T-helper 1 cell treated with Interleukin-12 subunit alpha and Interleukin-12 subunit beta and Interleukin-4 antibody, amounts not matched to agents 30 ng/mL and 1 ng/mL, for 36 hours (primary cell): ENCODE measurements at places on chromosomes 7 and 10. TPM values are rescaled to one million over a fixed set of nuclear protein-coding genes. Genes with fewer than 3 reads are reported as not detected.

Gene BRI3
- total RNA-seq: 83.0 and 84.1 TPM in 2 replicates

Gene MEST
- 1.2 and 1.4 TPM in 2 replicates for total RNA-seq

Gene SPDYE1
- total RNA-seq: 0.12 TPM in 1 of 2 replicates, not detected in the other

Gene ADARB2
- total RNA-seq: 0.17 and 0.37 TPM in 2 replicates

Gene HMX2
- total RNA-seq: not detected in 2 replicates

Gene VGF
- total RNA-seq: 0.20 and 0.37 TPM in 2 replicates

Gene MCU
- 12.2 and 16.1 TPM in 2 replicates for total RNA-seq

Gene FEZF1
- total RNA-seq: not detected in 2 replicates

Gene SLC26A5
- total RNA-seq: not detected in 2 replicates

Gene PPP1R9A
- total RNA-seq: not detected in 2 replicates

Gene NRAP
- total RNA-seq: not detected in 2 replicates

Gene RAB11FIP2
- total RNA-seq: 16.6 and 17.6 TPM in 2 replicates
